ENCODE measurements at places on chromosomes 5 and 9. TPM values are rescaled to one million over a fixed set of nuclear protein-coding genes. Genes with fewer than 3 reads are reported as not detected.
A peak's percentile ranks its signal among the peaks of the same experiment; 100 is the strongest.

- no peak for DNase-seq
Observed at GRCh38 chr9:18526685-18527084, 52.7 kb downstream of the ADAMTSL1 start.

DNA sequence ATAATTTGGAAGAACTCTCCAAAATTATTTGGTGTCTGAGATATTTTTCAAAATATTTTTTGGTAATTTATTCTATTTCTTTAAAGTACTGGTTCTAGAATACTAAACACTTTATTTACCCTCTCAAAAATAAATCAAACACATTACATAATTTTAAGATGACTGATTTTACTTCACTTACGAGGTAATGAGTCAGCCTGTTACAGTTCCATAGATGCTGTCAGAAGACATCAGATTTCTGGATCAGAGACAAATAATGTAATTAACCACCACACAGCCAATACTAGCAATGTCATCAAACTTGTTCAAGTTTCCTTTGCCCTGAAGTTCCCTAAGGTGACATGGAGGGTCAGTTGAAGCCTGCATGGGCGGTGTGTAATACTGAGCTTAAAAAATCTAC, 106.1 kb upstream of the CDH9 start:
- DNase-seq = no peak

- no peak for DNase-seq
Observed at GRCh38 chr9:129828051-129828450, 4.1 kb upstream of the TOR1A start.

The ADAMTS2 gene
- not detected for total RNA-seq

DNA sequence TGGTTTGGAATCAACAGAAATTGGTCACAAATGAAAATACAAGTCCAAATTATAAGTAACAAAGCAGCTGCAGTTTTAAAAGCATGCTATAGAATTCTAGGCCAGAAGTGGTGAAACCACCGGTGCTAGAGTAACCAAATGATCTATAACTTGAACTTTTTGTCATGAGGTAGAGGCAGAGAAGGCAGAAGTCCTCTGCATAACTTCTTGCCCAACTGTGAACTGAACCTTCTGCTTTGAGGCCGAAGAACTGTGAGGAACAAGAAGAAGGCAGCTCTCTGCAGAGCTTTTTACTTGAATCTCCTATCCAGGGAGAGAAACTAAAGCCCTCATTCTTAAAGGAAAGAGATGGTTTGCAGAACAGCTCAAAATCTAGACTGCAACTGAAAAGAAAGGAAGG, 36.2 kb upstream of the TENT2 start:
- no peak for DNase-seq

GRCh38 chr9:68876681-68877080, 137.2 kb downstream of the PRKACG start:
- no peak for DNase-seq

The FNIP1 gene
- total RNA-seq = 25.5 TPM

GRCh38 chr5:56612759-56613158, 202.6 kb upstream of the MAP3K1 start:
- peak; percentile 47 for DNase-seq

DNA sequence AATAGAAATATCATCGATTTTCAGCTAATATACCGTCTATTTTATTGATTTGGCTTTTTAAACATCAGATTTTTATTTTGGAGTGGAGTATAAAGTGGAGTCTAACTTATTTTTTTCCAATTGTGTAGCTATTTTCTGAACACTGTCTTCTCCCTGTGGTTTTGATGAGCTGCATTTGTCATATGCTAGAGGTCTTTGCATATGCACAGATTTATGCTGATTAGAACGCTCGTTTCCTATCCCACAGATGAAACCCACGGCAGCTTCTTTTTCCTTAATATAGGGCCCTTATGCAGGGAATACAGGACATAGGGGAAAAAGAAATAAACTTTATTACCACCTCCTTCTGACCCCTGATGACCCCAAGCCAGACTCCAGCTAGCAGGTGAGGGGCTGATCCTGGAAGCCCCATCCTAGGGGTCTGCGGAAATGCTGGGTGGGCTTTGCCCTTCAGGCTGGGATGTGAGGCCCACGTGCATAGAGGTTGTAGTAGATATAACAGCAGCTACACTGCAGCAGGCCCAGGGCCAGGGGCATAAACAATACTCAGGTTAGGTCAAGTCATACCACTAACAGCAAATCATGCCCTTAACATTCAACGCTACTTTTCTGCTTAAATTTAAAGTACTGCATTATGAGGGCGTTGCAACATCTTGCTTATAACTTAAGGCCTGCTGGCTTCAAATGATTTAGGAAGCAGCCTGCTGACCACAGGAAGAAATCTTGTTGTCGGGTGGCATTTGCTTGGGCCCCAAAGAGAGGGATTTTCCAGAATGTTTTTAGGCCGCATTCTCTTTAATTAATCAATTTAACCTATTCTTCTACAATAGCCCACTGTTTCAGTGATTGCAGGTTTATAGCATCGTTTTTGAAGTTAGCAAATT, 28.5 kb downstream of the MVB12B start:
- DNase-seq = no peak

- no peak for DNase-seq
Observed at GRCh38 chr9:128162215-128163026, 2.4 kb downstream of the BBLN start.

All from activated CD8-positive, alpha-beta T cell treated with anti-CD3 and anti-CD28 coated beads, Interleukin-2, amount 10 ng/mL, durations not matched to agents 7 days and 5 days (primary cell).